SW480 (cell line): ENCODE measurements at places on chromosomes 5 and 9.

- no peak for DNase-seq
Observed at GRCh38 chr5:93299681-93300308, 281.2 kb downstream of the NR2F1-AS1 start.

- DNase-seq = no peak
Observed at GRCh38 chr5:58057324-58057723, 402.6 kb downstream of the PLK2 start.

DNA sequence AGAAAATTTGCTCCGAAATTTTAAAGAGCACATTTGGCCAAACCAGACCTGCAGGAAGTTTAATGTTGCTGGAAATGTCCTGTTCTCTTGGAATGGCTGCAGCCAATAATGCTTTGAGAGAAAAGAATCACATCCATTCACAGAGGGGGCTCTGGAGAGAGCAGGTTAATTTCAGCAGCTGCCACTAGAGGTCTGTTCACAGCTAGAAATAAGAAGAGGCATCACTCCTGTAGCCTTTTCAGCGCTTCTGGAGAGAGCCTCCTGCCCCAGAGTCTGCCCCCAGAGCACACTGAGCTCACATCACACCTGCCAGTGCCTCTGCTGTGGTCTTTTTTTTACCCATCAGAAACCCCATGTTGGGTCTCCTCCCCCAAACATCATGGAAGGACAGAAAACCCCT is 124.8 kb upstream of the RAD23B start:
- DNase-seq = peak; percentile 53

- no peak for DNase-seq
Observed at GRCh38 chr5:179162351-179163235, 102.4 kb downstream of the ZNF354C start.

DNA sequence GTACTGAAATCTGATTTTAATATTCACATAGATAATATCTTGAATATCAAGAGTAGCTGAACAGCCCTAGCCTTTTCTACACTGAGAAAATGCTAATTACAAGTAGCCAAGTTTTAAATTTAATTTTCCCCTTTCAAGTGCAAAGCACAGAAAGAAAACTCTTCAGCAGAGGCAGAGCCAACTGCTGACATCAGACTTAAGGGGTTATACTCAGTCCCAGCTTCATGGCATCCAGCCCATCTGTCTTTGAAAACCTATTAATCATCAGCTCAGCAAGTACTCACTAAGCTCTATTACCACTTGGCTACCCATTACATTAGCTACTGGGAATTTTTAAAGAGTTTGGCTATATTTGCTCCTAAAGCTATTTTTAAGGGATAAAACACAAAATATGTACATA is 220.5 kb downstream of the SLC12A2 start:
- no peak for DNase-seq

GRCh38 chr9:13705373-13705772 is 425.9 kb upstream of the MPDZ start:
- no peak for DNase-seq

GRCh38 chr9:35829764-35830096 is 702 bp downstream of the TMEM8B start:
- no peak for DNase-seq

- no peak for DNase-seq
Observed at GRCh38 chr9:128411364-128412119, 9.1 kb upstream of the CERCAM start.

- DNase-seq = peak; percentile 71
Observed at GRCh38 chr5:151825445-151825844, 53.7 kb downstream of the G3BP1 start.

DNA sequence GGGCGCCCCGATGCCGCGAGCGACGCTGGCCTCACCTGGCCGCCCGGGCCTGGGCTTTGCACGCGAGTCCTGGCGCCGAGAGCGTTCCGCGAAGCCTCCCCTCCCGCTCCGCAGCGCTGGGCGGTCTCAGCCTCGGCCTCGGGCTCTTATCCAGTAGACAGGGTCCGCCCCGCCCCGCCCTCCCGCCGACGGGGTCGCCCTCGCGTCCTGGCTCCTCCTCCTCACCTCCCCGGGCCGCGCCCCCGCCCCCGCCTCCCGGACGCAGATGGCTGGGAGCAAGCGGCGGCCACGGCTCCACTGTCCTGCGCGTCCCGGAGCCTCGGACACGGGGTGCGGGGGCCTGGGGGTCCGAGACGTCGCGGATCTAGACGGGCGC is at the start of gene SLC6A3:
SLC6A3 (minus strand) TSS at position 128 of the 376 bp plus-strand sequence. CDS start 2,243 bp downstream, outside the sequence.
- DNase-seq = no peak

GRCh38 chr5:89303033-89303480 is 420.1 kb upstream of the MEF2C start:
- no peak for DNase-seq

DNA sequence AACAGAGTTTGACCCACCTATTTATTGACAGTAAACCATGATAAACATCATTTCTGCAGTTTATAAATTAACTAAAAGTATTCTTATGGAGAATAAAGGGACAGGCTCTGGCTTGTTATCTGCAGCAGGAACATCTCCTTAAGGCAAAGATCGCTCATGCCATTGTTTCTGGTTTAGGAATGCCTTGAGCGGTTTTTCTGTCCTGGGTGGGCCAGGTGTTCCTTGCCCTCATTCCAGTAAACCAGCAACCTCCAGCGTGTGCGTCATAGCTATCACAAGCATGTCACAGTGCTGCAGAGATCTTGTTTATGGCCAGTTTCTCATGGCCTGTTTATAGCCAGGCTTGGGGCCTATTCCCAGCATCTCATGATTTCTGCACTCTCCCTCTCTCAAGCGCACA is 521.7 kb downstream of the HINT1 start:
- DNase-seq = no peak

GRCh38 chr9:38690574-38690973 is 29.4 kb downstream of the FAM240B start:
- no peak for DNase-seq

DNA sequence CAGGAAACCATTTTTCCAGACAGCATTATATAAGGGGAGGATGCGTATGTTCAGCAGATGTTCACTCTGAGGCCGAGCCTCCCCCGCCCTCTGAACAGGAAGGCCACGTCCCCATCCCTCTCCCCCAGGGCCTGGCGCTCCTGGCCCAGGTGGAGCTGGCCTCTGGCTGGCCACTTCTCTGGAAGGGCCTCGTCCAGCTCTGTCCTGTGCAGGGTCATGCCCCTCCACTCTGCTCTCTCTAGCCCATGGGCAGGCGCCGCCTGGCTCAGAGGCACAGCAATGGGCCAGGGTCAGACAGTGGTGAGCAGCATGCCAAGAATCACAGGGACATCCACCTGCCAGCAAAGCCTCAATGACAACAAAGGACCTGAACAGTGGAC is 34.2 kb downstream of the ADAMTS2 start:
- no peak for DNase-seq

DNA sequence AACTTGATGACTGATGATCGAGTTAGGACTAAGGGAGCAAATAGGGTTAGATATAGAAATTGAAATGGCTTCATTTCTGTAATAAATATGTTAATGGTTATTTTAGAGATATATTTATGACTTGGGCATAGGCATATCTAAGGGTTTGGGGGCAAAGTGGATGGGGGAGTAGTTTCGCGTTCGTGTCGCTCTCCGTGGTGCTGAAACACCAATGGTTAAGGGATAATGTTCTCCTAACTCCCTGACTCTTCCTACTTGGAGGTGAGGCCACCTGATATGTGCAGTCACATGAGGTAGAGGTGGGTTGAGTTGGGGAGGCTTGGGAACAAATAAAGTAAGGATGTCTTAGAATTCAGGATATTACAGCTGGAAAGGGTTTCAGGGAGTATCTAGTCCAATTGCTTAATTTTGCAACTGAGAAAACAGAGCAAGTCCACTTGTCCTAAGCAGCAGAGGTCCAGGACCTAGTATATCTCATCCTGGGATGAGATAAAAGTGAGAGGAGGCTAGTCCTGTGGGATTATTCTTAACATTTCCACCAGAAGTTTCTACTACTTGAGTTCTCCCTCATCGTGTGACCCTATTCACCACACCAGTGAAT is 44.0 kb upstream of the MAP1B start:
- no peak for DNase-seq

DNA sequence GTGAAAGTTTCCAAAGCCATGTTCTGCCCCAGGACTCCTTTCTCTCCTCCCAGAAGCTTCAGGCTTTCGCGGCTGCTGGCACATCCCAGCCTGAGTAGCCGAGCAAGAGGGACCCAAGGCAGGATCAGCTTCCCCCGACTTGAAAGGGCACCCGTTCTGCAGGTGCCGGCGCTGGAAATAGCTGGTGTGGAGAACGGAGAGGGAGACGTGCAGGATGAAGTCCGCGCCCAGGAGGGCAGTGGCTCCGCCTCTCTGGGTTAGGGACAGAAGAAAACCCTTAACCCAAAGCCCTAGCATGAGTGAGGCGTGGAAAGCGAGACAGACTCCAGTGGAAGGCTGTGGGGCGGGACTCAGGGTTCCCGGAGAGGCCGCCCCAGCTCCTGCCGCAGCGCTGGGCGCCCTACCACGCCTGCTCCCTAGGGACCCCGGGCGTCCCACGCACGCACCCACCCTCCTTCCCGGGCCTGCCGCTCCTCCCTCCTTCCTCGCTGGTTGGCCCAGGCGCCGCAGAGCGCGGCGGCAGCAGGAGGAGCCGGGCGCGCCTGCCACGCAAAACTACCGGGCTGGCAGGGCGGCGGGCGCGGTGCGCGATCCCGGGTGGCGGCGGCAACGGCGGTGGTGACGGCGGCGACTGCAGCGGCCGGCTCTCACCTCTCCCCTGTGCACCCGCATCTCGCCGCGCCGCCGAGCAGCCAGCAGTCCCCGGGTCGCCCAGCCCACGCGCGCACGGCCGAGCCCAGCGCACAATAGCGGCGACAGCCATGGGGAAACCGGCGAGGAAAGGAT is at the start of gene SLC1A1:
SLC1A1 (plus strand) TSS at position 550 of the 786 bp plus-strand sequence; CDS start at position 762, 212 bp downstream.
- DNase-seq = peak; percentile 69

DNA sequence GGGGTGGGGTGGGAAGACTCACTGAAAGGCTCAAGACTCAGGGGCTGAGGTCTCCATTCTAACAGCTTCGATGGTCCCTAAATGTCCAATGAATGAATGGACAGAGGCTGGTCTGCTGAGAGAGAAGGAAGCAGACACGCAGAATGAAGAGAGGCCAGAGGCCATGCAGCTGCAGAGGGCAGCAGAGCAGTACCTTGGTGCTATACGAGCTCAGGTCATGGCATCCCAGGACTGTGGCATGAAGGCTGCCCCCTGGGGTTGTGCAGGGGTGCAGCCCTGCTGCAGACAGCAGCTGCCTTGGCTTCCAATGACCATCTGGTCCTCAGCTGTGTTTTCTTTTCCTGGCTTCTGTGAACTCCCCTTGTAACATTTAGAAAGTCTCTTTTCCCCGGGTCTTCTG is 15.2 kb upstream of the CORO2A start:
- DNase-seq = no peak

DNA sequence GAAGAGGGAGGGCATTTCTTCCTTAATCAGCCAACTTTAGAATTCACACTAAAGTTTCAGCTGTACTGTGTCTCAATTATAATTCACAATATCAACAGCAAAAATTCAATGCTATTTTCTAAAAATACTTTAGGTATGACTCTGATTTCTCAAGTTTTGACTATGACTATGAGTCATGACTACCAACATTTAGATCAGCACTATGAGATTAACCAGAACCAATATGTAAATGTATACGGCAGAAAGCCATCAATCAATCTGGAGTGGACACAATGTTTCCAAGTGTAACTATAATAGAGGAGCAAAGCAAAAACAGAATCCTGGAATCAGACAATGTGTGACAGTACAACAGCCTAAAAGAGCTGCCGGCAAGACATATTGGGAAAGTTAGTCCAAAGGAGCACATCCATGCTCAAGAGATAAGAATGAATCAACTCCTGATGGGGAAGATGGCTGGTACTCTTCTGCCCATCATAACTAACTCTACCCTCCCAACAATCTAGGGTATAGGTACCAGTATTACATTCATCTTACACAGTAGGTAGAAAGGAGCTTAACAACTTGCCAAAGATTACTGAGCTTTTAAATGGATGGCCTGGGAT is 294.4 kb downstream of the SEMA5A start:
- no peak for DNase-seq

DNA sequence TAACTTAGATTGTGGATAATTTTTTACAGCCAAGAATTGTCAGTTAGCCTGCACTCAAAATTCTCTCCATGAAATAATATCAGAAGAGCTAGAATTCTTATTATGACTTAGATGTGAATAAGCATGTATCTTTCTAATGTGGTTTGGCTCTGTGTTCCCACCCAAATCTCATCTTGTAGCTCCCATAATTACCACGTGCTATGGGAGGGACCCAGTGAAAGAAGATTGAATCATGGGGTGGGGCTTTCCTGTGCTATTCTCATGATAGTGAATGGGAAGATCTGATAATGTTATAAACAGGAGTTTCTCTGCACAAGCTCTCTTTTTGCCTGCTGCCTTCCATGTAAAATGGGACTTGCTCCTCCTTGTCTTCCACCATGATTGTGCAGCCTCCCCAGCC is 176.8 kb downstream of the MAT2B start:
- DNase-seq = no peak

DNA sequence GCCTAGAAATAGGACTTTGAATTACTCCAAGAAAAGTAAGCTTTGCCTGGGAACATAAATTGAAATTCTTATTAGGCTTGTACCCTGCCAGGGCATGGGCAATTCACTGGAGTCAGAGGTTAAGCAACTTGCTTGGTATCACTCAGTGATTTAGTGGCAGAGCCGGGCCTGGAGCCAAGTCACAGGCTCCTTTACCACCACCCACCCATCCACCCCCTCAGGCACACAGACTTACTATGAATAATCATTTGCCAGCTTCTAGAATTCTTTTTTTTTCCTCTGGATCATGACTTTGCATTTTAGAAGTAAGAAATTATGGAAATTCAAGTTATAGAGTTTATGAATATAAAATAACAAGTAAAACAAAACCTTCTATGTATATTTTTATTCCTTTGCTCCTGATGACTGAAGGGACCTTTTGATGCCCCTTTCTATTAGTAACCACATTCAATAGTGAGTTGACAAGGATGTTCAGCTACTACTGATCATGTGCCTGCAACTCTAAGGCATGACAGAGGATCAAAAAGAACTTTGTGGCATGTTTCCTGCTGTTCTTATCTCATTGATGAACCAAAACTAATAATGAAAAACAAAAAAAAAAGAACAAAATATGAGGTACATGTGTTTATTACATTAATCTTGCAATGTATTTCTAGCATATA is 614.7 kb downstream of the TLR4 start:
- no peak for DNase-seq

GRCh38 chr5:73565969-73566547 is 515 bp downstream of the UTP15 start:
- DNase-seq = no peak

- DNase-seq = no peak
Observed at GRCh38 chr9:14207352-14207995, 106.5 kb downstream of the NFIB start.

DNA sequence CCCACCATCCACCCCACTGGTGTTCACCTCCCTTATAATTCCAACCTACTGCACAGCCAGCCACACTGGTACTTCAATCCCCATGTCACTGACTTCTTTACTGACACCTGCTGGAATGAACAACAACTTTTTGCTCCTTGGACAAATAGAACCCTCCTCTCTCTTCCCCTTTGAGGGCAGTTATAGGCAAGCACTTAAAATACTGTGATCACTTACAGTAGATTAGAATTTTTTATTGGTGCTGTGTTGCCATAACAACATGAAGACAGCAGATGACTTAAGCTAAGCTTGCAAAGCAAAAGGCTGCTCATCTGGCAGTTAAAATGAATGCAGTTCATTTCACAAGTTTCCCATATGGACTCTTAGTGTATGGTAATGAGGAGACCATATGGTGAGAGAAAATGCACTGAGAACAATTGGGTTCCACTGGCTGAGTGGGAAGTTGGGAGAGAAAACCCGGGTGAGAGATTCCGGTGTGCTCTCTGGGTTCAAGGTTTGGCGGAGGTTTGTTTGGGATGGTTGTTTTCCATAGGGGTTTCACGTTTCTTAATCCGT is 374.3 kb downstream of the EBF1 start:
- peak; percentile 12 for DNase-seq
